Right ventricle myocardium inferior (tissue), 1 donor: ENCODE measurements at places on chromosomes 12 and 14. TPM values are rescaled to one million over a fixed set of nuclear protein-coding genes. Genes with fewer than 3 reads are reported as not detected.

GRCh38 chr12:22657538-22657937, 32.6 kb downstream of the ETNK1 start:
- no peak for DNase-seq

DNA sequence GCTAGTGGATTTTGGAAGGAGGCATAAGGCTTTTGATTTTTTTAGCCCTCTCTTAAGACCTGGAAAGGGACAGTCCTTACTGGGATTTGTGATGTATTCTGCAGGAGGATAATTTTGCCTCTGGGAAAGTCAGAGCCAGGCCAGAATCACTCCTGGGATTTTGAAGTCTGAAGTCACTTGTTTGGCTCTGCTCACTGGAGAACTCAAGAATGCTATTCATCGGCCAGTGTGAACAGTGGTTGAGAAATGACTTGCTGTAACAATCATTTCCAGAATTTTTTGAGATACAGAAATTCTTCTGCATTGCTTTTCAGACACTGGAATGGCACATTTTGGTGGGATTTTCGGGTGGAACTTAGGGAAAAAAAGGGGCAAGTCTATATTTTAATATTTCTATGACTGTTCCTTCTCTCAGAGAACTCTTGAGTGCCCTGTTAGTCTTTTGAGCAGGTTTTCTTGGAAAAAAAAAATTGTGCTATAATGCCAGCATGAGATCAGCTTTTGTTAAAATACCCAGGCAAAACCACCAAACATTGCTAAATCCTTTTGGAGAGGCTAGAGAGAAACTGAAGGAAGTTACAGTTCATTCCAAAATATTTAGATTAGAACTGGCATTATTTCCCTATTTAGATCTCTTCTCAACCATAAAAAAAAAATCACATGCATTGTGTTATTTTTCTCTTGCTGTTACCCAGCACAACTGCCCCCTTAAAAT, 26.1 kb upstream of the BHLHE41 start:
- no peak for DNase-seq

The IQSEC3 gene
- 2.3 TPM for total RNA-seq

DNA sequence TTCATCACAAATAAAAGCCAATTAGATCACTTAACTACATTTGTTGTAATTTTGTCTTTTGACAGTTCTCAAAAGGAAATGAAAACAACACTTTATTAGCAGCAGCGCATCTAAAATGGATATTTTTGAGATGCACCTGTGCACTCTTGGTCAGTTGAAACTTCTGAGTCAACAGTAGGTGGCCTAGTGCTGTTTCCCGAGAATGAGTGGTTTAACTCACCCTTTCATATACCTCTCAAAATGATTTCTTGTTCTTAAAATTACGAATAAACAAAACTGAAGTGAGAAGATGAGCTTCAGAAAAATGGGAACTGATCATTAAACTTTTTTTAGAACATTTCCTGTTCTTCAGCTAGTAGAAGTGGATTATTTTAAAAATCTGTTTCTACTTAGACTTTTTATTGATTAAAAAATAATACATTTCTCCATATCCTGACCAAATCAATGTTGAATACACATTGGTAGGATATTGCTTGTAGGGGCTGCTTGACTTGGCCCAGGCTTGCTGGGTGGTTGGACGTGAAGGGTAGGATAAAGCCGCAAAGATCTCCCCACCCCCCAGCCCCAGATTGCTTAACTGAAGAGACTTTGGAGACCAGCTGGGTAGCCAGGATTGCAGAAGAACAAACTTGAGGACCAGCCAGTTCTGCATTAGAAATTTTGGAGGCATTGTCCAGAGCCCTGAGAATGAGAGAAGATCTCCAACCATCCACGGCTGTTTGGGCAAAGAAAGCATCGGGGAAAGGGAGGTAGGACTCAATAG, 22.3 kb upstream of the STK38L start:
- no peak for DNase-seq

The RAB21 gene
- 167 TPM for total RNA-seq

DNA sequence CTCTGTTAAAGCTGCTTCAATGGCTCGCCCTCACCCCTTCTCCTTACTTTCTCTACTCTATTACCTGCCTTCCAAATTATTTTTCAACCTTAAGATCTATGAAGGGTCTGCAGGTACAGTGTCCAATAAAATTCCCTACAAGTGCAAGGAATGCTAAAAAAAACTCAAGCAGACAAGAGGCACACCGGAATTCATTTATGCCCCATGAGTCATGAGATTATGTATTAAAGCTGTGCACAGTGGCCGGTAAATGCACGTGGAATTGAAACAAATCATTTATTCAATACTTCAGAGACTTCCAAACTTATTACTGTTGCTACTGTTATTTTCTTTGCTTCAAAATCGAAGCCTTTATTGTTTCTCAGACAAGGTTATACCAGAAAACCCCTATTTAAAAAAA, 68.4 kb downstream of the ST8SIA1 start:
- no peak for DNase-seq
